Left renal cortex interstitium (tissue), 4 donors: ENCODE measurements at places on chromosomes 1 and 21.

- DNase-seq: no peak
Measured at GRCh38 chr1:32273391-32274208, 18.3 kb upstream of the HDAC1 start.

DNA sequence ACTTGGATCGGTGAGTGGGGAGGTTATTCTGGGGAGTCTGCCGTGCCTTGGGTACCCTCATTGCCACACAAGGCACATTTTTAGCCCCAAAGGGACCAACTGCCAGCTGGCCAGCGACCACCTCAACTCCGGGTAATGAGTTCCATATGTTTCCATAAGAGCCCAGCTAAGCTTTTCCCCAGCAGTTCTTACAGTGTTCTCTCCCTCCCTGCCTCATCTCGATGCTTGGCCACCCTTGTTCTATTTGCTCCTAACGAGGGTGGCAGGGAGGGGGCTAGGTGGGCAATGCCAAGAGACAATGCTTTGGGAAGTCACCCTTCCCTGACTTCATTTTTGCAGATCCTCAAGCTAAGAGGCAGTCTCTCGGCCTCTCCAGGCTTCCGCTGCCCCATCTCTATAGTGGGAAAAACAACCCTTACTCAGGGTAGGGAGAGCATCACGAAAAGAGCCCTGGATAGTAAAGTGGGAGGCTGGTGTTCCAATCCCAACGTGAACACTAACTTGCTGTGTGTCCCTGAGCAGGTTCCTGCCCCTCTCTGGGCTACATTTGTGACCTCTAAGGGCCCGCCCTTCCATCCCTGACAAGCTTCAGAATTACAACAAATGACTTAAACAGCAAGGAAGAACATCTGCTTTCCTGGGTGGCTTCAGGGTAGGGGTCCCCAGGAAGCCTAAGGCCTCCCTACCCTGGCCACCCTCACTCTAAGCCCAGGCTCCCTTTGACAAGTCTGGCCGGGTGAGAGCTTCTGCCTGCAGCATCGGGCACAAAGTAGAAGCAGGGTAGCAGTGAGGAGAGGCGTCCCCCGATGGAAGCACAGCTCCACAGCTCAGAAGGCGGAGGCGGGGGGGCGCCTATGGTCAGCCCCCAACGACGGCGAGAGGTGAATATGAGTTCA lies 5.8 kb downstream of the ID3 start:
- DNase-seq: no peak

DNA sequence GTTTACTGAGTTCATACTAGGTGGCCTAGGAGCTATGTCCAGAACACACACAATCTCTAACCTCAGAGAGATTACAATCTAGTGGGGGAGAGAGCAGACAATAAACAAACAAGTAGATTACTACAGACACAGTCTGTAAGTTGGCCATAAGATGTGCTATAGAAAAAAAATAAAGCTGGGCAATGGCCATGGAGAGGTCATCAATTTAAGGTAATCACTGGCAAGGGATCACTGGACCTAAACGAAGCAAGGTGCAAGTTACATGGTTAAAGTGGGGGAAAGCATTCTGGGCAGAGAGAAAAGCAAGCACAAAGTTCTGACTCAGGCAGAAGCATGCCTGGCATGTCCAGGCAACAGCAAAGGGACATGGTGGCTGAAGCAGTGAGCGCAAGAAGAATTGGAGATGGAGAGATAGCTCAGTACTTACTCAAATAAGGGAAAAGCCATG lies 147.0 kb downstream of the RERE start:
- no peak for DNase-seq

- no peak for DNase-seq
Measured at GRCh38 chr1:43651188-43651587, 1.2 kb downstream of the KDM4A start.

GRCh38 chr1:48701445-48701844 lies 75.2 kb downstream of the BEND5 start:
- DNase-seq: no peak

DNA sequence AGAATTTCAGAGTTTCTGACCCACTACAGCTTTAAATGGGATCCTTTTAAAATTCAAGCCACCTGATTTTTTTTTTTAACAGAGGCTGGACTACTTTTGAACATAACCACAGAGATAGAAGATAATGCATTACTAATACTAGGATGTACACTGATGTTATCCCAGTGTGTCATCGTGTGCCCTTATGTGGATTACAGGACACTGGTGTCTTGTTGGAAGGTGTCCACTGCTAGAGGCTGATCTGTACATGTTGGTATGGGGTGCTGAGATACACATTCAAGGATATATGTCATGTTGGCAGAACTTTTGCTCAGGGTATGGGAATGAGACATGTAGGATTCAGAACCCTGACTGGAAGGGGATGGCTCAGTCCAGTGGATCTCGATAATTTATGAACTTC lies 56.3 kb downstream of the INAVA start:
- DNase-seq: no peak

DNA sequence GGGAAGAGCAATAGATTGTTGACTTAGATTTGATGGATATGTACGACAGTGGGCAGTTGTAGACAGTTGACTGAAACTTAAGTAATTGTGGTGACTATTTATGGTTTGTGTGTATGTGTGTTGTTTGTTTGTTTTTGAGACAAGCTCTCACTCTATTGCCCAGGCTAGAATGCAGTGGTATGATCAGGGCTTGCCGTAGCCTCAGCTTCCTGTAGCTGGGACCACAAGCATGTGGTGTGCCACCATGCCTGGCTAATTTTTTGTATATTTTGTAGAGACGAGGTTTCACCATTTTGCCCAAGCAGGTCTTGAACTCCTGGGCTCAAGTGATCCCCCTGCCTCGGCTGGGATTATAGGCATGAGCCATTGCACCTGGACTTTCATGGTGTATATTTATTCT lies 9.8 kb downstream of the SDHC start:
- DNase-seq: no peak

- DNase-seq: peak; percentile 23
Measured at GRCh38 chr1:197180252-197180878, 33.9 kb upstream of the ASPM start.

DNA sequence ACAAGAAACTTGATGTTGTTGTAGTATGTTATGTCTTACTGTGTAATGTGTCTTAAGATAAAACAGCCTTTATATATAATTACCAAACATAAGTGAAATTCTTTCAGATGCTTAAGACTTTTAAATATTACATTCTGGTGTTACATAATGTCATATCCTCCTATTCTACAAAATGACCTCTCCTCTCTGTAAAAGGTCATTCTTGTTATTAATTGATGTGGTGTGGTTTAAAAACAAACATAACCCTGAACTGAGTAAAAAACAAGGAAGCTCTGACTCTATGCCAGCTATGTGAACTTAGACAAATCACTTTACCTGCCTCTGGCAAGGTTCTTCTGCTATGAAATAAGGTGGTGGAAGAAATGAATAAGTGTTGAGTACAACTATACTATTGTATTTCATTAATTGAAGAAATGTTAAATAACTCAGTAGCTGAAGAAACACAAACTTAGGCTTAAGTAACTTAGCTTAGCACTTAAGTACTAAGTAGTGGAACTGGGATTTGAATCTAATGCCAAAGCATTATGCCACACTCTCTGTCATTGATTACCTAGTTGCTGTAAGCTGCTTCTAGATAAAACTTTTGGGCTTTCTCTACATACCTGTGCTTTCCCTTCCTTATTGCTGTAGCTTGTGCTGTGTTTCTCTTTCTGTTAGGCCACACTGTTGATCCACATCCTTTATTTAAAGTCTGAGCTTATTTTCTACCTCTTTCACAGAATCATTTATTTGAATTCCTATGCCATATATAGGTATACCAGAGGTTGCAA lies 859 bp upstream of the ANGPTL1 start:
- DNase-seq: no peak

DNA sequence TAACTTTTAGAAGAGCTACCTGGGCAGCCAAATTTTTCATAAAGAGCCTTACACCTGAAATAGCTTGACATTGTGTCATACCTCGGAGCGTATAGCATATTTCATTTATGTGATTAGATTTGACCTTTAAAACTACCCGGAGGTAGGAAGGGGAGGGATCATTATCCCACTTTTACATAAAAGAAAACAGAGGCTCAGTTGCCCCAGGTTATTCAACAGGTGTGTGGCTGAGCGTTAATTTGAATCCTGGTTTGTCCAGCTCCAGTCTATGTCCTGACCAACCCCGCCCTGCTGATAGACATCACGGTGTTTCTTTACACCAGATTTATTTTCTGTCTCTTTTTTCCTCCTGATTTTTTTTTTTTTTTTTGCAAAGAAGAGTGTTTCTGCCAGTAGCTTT lies 39.7 kb downstream of the PBX1 start:
- DNase-seq: no peak

DNA sequence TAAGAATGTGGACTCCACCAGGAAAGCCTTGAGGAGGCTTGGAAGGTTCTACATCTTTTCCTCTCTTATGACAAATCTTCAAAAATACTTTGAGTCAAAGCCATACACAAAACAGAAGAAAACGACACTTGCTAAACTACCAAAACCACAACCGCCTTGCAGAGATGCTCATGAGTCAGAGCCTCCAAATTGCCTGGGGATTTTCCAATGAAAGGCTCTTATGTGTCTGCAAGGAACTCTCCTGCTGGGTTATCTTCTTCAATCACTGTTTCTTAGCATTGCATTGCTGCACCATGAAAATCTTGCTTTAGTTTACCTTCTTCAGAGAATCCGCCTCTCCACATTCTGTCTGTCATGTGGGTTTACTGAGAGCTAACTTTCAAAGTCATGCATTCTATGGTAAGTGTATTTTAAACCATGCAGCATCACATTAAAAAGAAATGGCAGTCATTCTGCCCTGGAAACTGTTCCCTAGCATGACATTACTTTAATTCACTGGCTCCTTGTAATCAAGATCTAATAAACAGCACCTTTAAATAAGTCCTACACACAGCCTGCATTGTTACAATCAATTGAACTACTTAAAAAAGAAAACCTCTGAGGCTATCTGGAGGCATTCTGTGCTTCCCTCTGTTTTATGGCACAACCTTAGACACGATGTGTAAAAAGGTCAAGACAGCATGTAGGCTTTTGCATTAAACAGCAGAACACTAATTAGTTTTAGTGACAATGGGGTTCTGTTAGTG lies 210.0 kb upstream of the FOXD3 start:
- no peak for DNase-seq

DNA sequence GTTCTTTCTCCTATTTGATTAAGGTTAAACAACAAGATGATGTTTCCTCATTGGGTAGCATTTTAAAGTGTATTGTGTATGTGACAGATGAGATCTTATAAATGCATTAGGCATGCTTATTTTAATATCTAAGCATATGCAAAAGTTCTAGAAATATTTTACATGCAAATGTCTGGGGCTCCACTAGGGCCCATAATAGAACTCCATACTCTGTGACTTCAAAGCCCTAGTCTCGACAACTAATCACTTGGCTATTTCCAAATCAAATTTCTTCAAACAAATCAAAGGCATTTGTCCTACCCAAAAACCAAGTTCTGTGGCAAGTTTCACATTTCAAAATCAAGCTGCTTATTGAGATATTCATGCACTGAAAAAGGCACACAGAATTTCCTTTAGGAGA lies 385.6 kb upstream of the ST6GALNAC5 start:
- DNase-seq: no peak

DNA sequence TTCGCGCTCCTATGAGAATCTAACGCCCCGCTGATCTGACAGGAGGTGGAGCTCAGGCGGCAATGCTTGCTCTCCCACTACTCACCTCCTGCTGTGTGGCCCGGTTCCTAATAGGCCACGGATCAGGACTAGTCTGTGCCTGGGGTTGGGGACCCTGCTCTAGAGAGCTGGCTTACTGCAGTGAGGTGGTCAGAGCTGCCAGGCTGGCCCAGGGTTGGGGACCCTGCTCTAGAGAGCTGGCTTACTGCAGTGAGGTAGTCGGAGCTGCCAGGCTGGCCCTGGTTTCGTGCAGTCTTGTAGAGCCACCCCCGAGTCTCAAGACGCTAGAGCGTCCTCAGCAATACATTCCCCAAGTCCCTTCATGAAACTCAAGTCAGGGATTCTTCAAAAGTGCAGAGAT lies 27.5 kb downstream of the SLC37A1 start:
- DNase-seq: no peak

DNA sequence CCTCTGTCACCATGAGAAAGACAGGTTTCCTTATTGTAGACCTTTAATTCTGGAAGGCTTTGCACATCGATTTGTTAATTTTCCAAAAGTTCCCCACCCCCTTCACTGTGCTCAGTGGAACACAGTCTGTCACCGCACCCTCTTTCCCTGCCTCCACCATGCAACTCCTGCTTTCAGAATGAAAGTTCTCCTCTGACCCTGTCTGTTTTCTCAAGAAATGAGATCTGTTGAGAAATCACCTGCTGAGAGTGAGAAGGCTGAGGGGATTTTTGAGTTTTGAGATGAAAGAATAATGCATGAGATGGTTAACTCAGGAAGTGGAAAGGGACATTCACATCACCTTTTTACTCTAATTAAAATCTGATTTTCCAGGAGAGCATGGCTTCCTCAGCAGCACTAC lies 99.6 kb downstream of the CYYR1 start:
- no peak for DNase-seq

- DNase-seq: no peak
Measured at GRCh38 chr1:243639027-243639658, 210.9 kb downstream of the AKT3 start.

GRCh38 chr1:84709131-84709530 lies 18.9 kb upstream of the SSX2IP start:
- DNase-seq: no peak

DNA sequence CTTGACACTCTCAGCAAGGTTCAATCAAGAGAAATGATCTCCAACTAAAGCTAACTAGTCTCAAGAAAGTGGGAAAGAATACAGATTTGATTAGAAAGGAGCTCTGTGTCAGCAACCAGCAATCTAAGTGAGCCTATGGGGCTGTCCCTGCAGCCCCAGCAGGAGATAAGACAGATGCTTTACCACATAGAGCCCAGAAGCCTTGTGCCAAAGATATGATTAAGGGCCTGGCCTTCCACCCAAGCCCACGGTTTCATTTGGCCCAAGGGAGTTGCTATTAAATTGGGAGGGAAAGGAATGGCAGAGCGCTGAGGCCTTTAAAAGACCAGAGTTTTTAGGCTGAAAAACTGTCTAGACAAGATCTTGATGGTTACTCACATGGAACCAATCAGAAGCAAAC lies 74.8 kb downstream of the HLCS start:
- DNase-seq: no peak

GRCh38 chr1:182256931-182257330 lies 134.7 kb downstream of the GLUL start:
- DNase-seq: no peak
